IPS DF 19.7 (cell line): ENCODE measurements at places on chromosomes 16 and 17.

DNA sequence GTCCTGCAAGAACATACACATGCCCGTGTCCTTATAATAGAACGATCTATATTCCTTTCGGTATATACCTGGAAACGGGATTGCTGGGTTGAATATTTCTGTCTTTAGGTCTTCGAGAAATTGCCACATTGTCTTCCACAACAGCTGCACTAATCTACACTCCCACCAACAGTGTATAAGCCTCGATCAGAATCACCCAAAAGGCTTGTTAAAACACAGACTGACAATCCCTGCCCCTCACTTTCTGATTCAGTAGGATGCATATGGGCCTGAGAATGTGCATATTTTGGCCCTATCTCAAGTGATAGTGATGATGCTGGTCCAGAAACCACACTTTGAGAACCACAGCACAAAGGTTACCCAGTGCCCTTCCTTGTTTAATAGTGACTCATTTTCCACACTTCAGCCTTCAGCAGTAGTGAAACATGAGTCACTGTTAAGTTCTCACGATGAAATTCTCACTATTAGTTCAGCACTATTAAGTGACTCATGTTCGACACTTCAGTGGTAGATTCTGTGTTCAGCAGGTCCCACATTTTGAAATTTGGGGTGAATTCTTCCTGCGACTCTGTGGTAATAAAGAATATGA is 215.6 kb downstream of the GRIN2A start:
- no peak for DNase-seq

DNA sequence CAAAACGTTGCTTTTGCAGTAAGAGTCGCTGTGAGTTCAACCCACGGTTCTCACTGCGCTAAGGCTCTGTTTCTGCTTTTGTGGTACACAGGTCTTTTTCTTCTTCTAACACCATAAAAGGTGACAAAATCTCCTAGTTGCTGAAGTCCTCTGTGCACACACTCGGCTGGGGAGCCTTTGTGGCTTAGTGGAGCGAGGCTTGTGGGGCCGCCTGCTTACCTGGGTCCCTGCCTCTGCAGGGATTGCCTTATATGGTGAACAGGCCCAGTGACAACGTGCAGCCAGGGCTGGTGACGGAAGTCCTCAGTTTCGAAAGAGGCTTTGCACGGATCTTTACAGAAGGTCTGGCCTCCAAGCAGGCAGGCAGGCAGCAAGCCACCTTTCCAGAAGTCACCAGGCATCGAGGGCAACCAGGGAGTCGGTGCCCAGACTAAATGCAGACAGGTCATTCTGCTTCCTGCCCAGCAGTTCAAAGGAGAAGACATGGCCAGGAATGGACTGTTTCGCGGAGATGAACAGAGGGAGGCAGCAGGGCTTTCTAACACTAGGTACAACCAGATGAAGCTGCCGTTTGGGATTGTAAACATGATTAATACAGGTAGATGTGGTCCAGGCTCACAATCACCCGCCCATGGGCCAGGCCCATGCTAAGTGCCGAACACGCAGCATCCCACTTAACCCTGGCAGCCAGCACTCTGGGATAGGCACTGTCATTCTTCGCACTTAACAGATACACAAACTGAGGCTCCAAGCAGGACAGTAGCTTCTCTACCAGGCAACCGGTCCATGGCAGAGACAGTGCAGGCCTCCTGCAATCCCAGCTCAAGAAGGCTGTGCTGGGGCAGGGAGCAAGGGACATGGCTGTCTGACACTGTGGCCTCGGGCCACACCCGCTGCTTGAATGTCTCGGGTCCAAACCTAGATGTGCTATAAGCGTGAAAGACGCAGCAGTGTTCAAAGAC is 10.7 kb upstream of the MEAK7 start:
- DNase-seq = no peak

DNA sequence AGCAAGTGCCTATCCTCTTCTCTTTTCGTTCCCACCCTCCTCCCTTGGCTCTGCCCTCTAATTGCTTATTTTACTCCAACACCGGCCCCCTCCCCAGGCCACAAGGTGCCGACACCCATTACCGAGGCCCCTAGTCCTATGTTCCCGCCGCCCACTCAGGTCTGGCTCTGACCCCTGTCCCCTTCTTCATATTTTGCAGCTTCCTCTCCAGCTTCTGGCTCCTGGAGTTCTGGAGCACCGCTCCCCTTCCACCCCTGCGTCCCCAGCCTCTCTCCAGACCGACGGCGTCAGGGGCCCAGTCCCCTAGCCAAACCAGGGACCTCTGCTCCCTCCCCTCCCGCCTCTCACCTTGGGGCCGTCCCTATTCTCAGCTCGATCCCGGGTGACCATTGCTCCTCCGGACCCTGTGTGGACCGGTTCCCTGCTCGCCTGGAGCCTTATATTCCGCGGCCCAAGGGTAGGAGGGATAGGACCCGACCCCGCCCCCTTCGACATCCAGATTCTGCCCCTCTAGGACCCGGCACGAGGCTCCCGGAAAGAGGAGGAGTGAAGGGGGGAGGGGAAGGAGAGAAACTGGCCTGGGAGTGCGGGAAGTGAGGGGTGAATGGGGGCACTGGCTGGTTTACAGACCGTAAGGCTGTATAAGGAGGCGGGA is at the start of gene HES7:
Gene HES7 (minus strand): TSS at position 412 of the 655 bp plus-strand sequence. CDS start 22 bp downstream, at position 390.
- no peak for DNase-seq

- DNase-seq = no peak
Observed at GRCh38 chr16:87800497-87800896, 34.7 kb upstream of the KLHDC4 start.

- DNase-seq = no peak
Observed at GRCh38 chr17:59825533-59826322, 67.0 kb downstream of the TUBD1 start.

GRCh38 chr17:34623856-34624766 is 44.7 kb downstream of the TMEM132E start:
- DNase-seq = no peak

GRCh38 chr16:65069766-65070165 is 52.1 kb downstream of the CDH11 start:
- DNase-seq = no peak

- DNase-seq = no peak
Observed at GRCh38 chr16:56029026-56029425, 153.9 kb upstream of the CES5A start.

- no peak for DNase-seq
Observed at GRCh38 chr17:29074488-29074887, 31.5 kb downstream of the PIPOX start.

DNA sequence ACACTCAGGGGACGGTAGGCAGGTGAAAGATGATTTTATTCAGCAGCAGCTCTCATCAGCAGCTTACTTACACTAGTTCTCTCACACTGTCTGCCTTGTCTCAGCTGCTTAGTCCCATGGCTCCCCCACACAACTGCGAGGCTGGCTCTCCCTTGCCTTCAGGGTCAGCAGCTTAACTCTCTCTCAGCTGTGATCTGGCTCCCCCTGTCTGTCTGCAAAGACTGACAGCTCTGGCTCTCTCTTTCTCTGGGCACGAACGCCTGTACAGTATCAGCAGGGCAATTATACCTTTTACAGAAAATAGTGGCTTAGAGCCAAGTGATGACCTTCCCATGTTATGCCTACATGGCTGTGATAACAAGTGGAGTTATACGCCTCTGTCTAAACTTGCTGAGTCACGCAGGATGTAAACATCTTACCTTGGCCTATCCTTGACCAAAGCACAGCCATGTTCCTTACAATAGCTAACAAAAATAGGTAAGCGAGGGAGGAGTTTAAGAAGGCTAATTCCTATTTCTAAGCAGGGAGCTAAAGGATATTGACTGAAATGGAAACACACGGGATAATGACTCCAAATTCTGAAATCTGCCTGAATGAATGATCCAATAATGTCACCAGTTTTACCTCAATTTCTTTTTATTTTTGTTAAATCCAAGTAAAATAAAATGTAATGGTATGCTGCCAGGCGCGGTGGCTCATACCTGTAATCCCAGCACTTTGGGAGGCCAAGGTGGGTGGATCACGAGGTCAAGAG is 1.1 kb upstream of the NDUFAB1 start:
- DNase-seq = peak; percentile 23

- DNase-seq = no peak
Observed at GRCh38 chr16:54774768-54775167, 155.9 kb upstream of the IRX5 start.

GRCh38 chr17:7222093-7222971 is 2.6 kb downstream of the ACADVL start:
- DNase-seq = no peak

DNA sequence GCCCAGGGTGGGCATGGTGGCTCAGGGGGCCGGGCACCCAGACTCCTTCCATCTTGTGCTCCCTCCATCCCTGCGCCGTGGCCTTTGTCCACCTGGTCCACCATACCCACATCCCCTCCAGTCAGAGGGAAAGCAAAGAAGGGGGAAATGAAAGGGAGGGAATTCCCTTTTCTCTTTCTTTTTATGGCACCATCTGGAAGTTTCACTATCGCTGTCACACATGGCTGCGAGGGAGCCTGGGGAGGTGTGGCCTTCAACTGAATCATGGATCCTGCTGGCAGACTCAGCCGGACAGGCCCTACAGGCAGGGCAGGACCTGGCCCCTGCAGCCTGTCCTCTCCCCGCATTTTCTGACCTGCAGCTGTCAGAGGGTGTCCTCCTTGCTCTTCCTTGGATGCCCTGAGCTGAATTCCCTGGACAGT is 6.2 kb downstream of the SLC12A3 start:
- no peak for DNase-seq

- no peak for DNase-seq
Observed at GRCh38 chr17:74429604-74430384, 2.1 kb upstream of the GPRC5C start.

DNA sequence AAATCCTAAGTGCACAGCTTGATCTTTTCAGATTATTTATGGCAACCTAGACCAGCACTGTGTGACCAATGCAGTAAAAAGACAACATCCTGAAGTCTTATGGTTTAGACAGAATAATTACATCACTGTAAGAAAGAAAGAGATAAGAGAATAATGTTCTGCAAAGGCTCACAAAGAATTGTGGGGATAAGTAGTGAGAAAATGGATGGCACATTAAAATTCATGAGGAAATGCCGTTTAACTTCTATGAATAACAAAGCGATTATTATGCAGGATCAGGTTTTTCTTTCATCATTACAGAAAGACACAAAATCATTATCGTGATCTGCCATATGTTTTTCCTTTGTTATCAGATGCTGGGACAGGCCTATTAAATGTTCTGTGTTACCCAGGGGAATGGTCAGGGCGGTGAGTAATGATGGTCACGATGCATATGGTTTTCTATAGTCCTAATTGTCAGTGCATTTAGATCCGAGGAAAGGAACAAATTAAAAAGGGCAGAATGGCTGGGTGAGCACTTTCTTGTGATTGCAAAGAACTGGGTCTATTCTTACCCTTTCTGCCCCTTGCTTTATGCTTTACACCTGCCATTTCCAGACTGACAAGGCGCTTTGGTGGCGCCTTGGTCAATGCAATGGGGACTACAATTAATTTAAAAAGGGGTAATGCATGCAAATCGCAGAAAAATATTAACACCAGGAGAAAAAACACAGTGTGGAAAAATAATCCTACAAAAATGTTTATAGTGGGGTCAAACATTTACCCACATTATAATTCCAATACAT is 18.1 kb upstream of the DHX40 start:
- no peak for DNase-seq

DNA sequence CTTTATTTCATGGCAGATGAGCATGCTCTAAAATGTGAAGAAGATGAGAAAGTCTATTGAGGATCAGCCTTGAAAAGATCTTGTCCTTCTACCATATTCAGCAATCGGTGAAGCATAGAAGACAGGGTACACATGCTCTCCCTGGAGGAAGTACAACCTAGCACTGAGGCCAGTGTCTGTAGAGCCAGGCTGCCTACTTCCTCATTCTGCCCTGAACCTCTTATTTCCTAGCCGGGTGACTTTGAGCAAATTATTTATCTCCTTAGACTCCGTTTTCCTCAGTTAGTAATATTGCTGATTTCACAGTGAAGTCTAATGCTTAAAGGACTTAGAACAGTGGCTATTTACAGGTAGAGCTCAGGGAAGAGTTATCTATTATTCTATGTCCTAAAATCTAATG is 58.4 kb downstream of the TMEM100 start:
- no peak for DNase-seq

DNA sequence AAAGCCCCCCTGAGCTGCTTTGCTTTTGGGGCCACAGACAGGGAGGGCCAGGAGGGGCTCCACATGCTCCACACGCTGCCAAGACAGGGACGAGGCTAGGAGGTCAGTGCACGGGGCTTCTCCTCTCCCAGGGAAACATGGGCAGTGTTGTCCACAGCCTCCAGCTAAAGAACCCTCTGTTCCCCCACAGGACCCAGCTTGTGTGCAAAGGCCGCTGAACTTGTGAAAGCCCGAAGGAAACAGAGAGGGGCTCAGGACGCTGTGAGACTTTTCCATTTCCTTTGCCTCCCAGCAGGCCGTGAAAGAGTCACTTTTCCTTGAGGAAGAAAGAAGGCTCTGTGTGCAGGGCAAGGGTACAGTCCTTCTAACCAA is 9.7 kb downstream of the CDRT4 start:
- no peak for DNase-seq

- DNase-seq = no peak
Observed at GRCh38 chr17:56867948-56868376, 34.0 kb downstream of the DGKE start.

DNA sequence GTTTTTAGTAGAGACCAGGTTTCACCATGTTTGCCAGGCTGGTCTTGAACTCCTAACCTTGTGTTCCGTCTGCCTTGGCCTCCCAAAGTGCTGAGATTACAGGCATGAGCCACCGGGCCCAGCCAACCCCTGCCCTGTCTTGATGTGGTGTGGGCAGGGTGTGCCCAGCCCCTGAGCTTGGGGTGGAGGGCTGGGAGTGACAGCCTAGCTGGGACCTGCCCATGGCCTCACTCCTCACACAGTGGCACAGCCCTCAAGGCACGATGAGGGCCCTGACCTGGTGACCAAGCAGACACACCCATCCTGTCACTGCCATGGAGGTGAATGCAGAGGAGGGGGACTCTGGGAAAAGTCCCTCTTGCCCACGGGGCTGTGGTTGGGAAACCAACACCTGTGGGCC is 3.0 kb downstream of the IL32 start:
- DNase-seq = no peak

DNA sequence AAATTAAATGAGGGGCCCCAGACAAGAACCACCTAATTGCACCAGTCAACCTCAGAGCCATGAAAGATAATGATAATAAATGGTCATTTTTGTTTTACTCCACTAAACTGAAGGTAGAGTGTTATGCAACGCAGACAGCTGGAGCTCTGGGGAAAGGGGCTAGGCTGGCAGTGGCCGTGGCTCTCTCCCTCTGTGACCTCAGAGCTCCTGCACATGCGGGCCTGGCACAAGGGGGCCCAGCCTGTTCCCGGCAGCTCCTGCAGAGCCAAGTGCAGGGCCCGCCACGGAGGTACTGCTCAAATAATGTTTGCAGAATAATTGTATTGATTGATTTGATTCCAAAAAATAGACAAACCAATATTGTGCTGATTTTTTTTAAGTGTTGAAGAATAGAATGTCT is 109.5 kb downstream of the SALL1 start:
- no peak for DNase-seq

DNA sequence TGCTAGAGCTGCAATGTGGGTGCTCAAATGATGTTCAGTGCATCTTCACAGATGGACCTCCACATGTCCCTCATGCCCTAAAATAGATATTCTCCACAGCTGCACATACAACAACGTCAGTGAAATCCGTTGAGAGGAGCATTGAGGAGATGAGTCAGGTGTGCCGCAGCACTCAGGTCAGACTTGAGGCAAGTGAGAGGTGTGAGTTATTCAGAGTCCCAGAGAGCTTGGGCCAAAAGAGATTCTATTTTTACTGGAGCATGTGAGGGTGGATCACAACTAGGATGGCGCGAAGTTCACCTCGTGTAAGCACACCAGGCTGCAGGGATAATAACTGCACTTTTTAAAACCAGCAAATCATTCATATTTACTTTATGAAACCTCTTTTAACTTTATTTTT is 645.3 kb downstream of the MAF start:
- DNase-seq = no peak

- no peak for DNase-seq
Observed at GRCh38 chr16:23848958-23849357, 13.2 kb downstream of the PRKCB start.
